Inflammatory macrophage treated with lipopolysaccharide for 1 hour (primary cell): ENCODE measurements at places on chromosomes 4 and X.

DNA sequence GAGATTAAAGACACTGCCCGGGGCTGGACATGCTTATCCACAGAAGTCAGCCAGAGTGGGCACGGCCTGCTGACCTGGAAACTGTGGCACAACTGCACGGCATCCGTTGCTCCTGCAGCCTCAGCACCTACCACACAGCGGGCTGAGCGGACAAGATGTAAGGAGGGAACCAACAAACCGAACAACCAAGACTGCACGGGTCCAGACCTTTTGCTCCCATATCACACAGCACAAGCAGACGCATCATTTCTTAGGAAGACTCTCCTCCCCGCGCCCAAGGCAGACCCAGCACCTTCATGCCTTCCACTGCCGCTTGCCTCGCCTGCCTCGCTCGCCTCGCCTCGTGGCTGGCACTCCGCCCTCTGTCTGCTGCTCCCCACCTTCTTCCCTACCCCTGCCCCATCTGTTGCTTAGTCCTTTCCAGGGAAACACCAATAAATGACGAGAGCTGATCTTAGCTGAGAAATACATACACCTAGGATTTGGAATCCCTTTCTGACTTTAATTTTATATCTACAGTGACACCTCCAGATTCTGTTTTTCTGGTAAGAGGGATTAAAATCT is 79.0 kb downstream of the AFAP1 start:
- no peak for DNase-seq

DNA sequence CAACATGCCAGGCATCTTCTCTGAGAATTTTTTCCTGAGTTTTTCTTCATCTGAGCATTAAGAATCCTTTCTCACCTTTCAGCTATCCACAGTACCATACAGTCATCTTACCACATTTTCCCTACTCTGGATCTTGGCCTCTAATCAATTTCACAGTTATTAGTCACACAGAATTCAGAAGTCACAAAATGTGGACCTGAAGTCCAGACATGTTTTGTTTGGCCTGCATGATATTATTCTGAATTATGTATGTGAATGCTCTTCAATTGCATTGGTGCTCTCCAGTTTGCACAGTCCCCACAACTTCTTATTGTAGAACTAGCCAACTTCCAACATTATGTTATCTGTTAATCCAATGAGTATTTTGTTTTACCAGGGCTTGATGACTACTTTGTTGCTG is 102.3 kb upstream of the GRIA3 start:
- no peak for DNase-seq

GRCh38 chr4:83582289-83582785 is 46.4 kb downstream of the GPAT3 start:
- no peak for DNase-seq

DNA sequence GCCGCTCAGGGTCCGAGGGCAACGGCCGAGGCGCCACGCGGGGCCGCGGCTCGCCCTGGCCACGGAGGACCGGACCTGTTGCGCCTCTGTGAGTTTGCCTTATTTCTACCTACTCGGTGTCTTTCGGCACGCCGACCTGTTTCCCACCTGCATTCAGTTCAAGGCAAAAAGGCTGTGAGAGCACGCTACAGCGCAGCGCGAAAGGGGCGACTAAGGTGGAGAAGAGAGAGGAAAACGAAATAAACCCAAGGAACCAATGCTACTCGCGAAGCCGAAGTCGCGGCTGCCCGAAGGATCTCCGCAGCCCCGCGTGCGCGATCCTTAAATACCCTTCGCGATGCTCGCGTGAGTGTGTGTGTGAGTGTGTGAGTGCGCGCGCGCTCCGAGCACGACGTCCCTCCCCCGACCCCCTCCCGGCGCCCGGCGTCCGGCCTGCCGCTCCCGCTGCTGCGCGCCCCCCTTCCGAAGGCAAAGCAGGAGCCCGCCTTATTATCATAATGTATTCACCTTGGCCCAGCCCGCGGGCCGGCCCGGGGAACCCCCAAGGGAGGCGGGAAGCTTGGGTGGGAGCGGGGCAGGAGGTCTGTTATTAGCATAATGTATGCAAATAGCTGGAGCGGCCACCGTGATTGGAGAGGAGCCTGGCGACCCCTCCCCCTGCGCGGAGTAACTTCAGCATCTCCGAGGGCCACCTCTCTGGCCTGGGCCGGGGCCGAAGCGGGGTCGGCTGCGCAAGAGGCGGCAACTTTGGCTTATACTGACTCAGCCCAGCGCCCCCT is at the start of gene COL25A1:
Gene COL25A1 (minus strand): TSS at position 298 of the 779 bp plus-strand sequence.
- DNase-seq, result no peak

- no peak for DNase-seq
These were observed 194.8 kb downstream of the AFF2 start for GRCh38 chrX:148695255-148695654.

GRCh38 chrX:9890681-9891091 is 76.5 kb upstream of the CLDN34 start:
- no peak for DNase-seq

DNA sequence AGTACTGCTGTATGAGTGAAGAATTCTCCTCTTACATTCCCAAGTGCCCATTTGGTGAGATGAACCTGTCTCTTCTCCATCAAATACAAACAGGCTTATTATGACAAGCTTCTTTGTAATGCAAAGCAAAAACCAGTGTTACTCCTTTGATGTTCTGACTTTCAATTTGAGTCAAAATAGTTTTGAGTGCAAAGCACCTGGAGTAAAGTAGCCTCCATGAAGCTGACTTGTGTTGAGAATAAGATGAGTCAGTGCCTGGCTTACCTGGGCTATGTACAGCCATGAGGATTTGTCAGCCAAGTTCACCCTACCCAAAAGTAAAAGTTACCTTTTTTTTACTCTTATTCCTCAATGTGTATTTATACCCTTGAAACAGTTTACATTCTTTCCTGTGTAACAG is 132.5 kb upstream of the FMR1 start:
- no peak for DNase-seq

GRCh38 chr4:98557194-98557892 is 101.1 kb downstream of the TSPAN5 start:
- no peak for DNase-seq

- no peak for DNase-seq
These were observed 37.7 kb downstream of the ADAMTS3 start for GRCh38 chr4:72531322-72531721.

GRCh38 chr4:90841676-90842075 is 714.5 kb downstream of the CCSER1 start:
- peak; percentile 3 for DNase-seq

- no peak for DNase-seq
These were observed 23.0 kb upstream of the CLDN24 start for GRCh38 chr4:183345261-183345660.

DNA sequence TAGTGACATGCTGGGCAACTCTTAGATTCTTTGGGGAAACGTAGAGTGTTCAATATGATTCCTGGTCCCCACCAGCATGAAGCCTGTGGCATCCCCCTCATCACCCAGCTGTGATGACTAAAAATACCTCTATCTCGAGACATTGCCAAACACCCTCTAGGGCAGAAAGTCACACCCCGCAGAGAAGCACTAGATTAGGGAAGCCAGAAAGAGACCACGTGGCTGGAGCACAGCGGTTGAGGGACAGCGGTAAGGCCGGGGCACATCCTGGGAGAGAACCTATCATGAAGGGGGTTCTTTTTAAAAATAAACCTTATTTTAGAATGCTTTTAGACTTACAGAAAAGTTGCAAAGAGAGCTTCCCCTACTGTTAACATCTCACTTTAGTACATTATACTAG is 11.0 kb downstream of the FAT1 start:
- no peak for DNase-seq

DNA sequence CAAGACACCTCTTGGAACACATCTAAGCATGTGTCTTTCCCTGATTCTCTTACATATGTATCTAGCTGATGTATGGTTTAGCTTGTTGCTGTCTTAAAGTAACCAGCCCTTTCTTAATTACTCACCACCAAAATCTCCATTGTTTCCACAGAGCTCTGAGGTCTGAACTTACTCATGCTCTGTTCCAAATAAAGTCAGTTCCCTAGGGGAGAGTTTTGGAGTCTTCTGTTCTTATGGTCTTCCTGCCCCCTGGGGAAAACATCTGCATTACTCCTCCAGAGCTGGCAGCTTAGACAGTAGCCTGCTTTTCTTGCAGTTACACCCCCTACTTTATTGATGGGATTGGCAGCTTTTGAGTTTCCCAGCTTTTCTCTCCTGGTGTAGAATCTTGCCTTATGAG is 125.8 kb downstream of the EDA start:
- DNase-seq, result no peak

DNA sequence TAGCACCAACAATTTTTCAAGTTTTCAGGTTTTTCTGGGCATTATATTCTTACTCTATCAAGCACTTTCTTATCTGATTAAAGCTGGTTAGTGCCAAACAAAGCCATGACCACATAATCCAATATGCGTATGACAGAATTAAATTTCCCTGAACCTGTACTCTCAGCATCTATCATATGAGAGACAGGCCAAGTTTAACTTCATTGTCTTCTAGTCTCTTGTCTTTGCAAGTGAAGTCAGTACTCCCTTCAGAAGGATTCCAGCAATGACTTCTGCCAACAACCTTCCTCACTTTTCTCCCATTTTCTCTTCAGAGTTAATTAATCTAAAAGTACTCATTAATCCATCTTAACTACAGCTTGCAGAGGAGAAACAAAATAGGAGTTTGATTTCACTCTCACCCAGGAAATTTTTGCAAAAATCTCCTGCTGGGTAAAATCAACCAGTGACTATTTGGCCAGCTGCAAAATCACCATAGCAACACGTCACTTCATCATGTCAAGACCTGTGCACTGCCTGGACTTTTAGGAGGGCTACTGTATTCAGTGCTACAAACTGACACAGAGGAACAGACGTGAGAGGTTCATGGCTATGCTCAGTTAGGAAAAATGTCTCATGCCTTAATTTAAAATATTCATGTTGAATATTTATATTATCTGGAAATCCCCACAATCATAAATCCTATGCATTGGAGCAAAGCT is 208.4 kb downstream of the ANTXR2 start:
- DNase-seq, result no peak

GRCh38 chrX:155326610-155327009 is 7.8 kb downstream of the CLIC2 start:
- no peak for DNase-seq

DNA sequence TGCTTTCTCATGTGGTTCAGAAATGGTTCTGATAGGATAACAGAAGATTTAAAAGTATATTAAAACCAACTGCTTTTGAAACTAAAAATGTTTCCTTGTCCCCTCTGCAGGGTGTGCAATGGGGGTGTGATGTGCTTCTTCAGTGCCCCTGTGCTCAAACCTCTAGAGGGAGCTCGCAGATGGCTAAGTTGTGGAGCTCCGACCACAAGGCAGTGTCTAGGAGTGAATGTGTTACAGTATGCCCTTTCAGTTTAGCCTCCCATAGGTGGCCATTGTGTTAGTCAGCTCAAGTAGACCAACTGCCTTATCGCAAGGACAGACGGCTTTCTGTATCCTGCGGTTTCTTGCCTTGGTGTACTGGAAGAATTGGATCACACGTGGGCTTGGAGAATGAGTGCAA is 130.5 kb downstream of the TENT5D start:
- DNase-seq, result no peak

DNA sequence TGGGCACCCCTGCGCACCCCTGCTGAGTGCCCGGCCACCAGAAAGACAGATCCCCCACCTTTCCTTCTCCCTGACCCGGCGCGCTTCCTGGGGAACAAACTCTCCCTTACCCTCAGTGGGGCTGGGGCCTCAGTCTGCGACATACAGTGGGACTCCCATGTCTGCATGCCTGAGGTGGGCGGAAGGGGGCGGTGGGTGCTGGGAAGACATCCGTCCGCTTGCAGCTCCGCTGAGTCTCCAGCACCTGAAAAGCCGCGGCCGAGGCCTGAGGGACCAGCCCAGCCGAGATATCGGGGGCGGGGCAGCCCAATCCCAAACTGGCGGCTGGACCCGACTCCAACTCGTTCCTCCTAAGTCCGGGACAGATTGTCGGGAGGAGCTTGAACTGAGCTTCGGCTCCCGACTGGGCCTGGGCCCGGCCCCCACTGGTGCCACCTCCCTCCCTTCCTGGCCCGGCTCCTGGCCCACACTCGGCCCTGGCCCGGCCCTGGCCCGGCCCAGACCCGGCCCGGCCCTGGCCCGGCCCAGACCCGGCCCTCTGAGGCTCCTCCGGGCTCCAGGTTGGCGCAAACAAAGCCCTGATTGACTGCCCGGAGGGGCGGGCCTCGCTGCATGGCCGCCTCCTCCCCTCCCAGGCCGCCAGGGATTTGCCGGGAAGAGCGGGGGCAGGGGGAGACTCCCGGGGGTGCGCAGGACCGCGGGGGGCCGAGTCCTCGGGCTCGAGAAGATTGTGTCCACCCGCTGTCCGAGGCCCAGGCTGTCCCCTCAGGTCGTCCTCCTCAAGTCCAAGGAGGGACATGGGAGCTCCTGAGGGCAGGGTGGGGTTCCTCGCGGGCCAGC is 877 bp upstream of the SLC16A2 start:
- no peak for DNase-seq

DNA sequence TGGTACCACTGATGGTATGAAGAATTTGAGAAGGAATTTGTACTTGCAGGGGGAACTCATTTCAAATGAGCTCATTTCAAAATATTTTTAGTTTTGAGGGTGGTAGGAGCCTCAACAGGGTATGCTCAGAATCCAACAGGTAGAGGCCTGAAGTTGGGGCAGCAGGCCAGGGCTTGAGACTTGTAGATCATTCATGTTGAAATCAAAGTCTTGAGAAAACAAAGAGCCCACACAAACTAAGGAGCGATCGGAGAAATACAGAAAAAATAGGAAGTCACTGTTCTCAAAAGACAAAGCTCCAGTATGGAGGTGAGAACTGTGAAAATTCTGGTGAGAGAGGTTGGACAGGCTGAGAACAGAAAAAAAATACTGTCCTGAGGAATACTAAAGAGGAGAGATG is 979 bp upstream of the SLC9A6 start:
- peak; percentile 15 for DNase-seq

GRCh38 chrX:1031521-1032430 is 180.7 kb downstream of the CRLF2 start:
- DNase-seq, result no peak
